Amniotic stem cell (primary cell): ENCODE measurements at places on chromosomes 4 and X.

GRCh38 chr4:152211936-152212653, 323.8 kb downstream of the FBXW7 start:
- no peak for DNase-seq

DNA sequence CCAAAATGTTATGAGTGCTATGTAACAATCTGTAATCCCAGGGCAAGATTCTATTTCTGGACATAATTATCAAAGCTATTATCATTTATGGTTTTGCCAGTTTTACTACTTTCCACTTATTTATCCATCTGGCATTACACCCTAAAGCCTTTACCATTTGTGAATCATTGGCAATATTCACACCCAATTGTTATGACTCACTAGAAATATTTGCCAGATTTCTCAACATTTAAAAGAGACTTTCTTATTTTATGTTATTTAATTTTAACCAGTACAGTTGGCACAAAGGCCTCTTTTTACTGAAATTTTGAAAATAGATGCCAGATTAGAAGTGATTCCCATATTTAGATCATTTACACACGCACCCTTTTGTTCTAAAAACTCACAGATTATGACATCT, 242.7 kb upstream of the WDFY3 start:
- no peak for DNase-seq

DNA sequence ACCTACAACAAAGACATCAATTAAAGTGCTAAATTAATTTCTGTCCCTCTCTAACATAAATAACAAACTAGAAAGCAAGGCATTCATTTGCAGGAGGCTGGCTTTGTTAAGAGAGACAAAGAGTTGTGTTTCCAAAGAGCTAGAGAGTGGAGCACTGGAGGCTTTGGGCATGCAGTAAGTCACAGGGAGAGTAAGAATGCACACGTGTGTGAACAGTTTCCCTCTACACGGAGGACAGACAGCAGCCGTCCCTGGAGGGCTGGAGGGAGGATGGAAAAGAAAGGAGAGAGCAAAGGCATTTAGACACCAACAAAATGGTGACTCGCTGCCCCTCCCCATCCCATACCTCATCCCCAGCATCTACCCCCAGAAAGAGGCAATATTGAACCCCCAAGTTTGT, 20.4 kb upstream of the DCHS2 start:
- no peak for DNase-seq

DNA sequence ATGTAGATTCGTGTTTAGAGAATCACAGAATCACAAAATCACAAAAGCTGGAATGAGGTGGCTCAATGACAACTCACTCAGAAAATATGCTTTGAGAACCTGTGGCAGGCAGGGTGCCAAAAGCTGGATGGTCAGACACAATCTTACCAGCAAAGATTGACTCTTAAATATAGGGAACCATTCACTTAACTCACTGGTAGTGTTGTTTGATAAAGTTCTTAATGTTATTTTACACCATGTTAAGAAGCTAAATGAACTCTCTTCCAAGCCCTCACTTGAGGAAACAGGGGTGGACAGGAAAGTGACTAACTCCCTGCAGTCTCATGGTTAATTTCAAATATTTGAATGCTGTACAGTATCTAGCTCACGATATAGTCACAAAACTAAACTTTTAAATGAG, 5.7 kb upstream of the SCOC start:
- no peak for DNase-seq

DNA sequence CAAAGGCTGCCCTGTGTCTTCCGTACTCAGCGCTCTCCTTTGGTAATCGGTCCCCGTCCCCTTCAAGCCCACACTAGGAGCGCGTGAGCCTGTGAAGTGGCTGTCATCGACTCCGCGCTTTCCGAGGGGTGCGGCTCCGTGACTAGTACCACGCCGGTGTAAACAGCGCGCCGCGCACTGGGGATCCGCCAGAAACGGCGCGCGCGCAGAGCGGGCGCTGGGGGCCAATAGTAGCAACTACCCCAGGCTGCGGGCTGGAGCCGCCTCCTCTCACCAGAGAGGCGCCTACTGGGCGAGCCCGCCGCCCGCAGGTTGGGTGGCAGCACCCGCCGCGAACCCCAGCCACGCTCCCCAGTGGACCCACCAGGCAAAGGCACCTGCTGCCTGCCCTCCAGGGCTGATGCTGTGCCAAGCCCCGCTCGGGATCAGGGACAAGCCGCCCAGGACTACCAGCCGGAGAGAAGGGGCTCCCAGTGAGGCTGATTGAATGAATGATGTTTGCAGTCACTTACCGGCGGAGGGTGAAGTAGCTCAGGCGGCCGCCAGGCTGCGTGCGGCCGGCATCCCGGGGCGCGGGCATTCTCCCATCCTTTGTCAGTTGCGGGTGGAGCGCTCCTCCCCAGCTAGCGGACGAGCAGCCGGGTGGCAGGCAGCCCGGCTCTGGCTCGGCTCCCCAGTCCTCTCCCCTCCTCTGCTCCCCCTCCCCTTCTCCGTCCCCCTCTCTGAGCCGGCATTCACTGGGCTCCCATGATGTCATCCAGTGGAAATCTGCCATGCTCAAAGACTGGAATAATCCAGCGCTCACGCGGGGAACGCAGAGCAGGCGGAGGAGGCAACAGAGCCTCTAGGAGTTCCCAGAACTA, 370.3 kb upstream of the SMIM31 start:
- DNase-seq: no peak

DNA sequence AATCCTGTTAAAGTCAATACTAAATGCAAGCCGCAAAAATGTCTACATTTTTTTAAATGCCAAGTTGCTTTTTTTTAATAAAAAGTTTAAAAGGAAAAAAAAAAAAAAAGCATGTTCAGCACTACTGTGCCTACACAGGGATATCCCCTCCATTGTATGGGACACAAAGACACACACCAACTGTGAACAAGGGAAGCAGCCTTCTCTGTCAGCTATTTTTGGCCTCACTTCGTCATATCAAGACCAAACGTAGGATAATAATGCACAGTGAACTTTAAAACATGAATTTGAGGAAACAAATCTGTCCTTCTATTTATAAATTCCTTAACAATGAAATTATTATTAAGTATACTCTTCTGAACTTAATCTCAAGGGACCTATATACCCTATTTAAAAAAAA, 4.4 kb downstream of the FBXW7 start:
- DNase-seq: no peak

GRCh38 chr4:174119051-174119450, 164.4 kb downstream of the FBXO8 start:
- no peak for DNase-seq

GRCh38 chr4:31141832-31142142, 421.6 kb downstream of the PCDH7 start:
- no peak for DNase-seq

DNA sequence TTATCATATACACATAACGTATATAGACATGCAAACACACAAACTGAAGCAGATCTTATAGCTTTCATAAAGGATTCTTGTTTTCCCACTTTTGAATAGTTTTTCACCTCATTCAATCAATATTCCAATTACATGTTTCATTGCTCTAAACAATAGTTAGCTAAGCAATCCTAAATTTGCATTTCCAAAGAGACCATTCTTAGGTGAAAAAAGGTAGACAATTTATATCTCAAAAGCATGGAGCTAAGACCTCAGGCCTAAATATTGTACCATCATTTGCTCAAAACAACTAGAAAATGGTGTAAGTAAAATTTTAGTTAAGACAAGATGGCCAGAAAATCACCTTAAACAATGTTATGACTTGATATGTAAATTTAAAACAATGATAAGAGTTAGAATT, 1148.5 kb upstream of the DIAPH2 start:
- no peak for DNase-seq
